Sciatic nerve (tissue), 2 donors: ENCODE measurements at places on chromosomes 3 and 15.

DNA sequence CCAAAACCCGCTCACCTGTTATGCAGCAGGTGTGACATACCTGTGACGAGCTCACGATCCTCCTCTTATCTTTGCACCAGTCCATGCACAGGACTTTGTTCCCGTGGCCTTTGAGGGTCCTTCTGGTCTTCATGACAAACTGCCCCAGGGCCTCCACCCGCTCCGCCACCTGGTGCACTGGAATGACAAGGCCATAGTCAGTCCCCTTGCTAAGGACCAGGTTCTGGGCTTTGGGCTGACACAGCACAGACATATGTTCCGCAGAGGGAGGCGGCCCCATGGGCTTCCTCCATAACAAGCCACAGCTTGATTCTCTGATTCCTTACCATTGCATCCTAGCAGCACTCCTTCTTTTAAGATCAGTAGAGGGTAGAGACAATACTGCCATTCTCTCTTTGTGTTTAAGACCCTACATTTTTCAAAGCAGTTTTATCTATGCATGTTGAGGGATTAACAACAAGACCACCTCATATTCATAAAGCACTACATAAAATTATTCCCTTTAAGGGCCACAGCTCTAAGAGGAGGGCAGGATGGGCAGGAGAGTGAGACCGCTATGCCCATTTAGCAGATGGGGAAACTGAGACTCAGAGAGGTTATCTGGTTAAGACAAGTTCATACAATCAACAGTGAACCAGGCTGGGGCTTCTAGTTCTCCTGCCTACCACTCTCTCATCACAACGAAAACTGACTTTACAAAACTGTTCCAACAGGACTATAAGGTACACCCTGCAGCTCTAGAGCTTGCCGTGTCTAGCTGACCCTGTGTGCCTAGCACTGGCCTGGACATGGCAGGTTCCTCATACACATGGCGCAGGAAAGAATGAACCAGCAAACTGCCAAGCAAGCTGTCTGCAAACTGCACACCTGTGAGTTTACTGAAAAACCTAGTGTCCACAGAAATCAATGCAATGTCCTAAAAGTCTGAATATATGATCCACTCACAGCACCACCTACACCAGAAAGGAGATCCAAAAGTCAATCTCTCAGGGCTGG lies 37.0 kb downstream of the GNB5 start:
- no peak for DNase-seq

- DNase-seq: no peak
Observed at GRCh38 chr15:23628612-23629233, 18.9 kb downstream of the MAGEL2 start.

DNA sequence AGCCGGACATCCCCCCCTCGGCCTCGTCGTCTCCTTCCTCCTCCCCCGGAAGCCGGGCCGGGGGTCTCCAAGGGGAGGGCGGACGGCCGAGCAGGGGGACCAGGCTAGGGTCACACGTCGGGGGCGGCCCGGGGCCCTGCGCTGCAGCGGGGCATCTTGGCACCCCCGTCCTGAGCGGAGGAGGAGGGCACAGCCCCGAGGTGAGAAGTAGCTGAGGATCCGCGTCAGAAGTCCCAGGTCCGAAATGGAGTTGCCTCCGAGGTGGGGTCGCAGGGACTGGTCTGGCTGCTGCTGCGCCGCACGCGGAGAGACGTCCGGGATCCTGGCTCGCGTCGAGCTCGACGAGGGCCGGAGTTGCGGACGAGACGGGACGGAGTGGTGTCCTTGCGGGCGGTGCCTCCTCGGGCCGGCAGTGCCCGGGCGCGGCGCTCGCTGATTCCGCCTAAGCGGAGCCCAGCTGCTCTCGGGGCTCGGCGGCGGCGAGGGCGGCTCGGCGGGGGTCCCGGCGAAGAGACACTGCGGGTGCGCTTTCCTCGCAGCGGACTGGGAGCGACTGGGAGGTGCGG lies at the start of gene ADCY5:
Gene ADCY5, minus strand, starts transcription at position 555 of the 566 bp plus-strand sequence. Its CDS starts 545 bp downstream, at position 10.
- peak; percentile 58 for DNase-seq

GRCh38 chr15:72169236-72169920 lies 28.2 kb downstream of the GRAMD2A start:
- DNase-seq: no peak

- no peak for DNase-seq
Observed at GRCh38 chr3:54353946-54354345, 231.6 kb downstream of the CACNA2D3 start.
